WTC11 (cell line): ENCODE measurements at places on chromosomes 11 and 22. TPM values are rescaled to one million over a fixed set of nuclear protein-coding genes. Genes with fewer than 3 reads are reported as not detected.

CSF2RB gene
- 0.05 to 0.07 TPM (median 0.07 TPM) in 3 replicates for total RNA-seq

PATE4 gene
- total RNA-seq: not detected in 3 replicates

TRIM6 gene
- 25.4 to 30.2 TPM (median 30.0 TPM) in 3 replicates for total RNA-seq

BARX2 gene
- not detected in 3 replicates for total RNA-seq

NUDT22 gene
- total RNA-seq: 59.1 to 64.4 TPM (median 60.1 TPM) in 3 replicates

SMIM35 gene
- total RNA-seq: not detected in 3 replicates

PLEKHB1 gene
- 11.4 to 15.8 TPM (median 12.0 TPM) in 3 replicates for total RNA-seq

TLCD5 gene
- 8.2 to 10.2 TPM (median 8.3 TPM) in 3 replicates for total RNA-seq

PATZ1 gene
- total RNA-seq: 60.5 to 72.7 TPM (median 72.6 TPM) in 3 replicates

NDUFS3 gene
- 111 to 140 TPM (median 125 TPM) in 3 replicates for total RNA-seq

OR10AG1 gene
- total RNA-seq: 0.16 TPM in 1 of 3 replicates, not detected in the others

CLDN25 gene
- not detected in 3 replicates for total RNA-seq

AIFM3 gene
- 2.6 to 3.4 TPM (median 2.8 TPM) in 3 replicates for total RNA-seq

BTG4 gene
- total RNA-seq: 0.18 TPM in 1 of 3 replicates, not detected in the others

MS4A8 gene
- total RNA-seq: not detected in 3 replicates

RIC3 gene
- total RNA-seq: 15.0 to 17.6 TPM (median 15.7 TPM) in 3 replicates

CXCR5 gene
- total RNA-seq: 0.07 TPM in 1 of 3 replicates, not detected in the others

UPK3A gene
- total RNA-seq: 0.23 to 0.62 TPM (median 0.37 TPM) in 3 replicates

TPH1 gene
- total RNA-seq: 0.07 to 0.14 TPM (median 0.11 TPM) in 3 replicates

C11orf91 gene
- 0.22 TPM in 1 of 3 replicates, not detected in the others for total RNA-seq

PDGFB gene
- total RNA-seq: 6.8 to 9.2 TPM (median 7.7 TPM) in 3 replicates

APOBEC3G gene
- total RNA-seq: 1.8 to 2.2 TPM (median 2.1 TPM) in 3 replicates

KRTAP5-11 gene
- total RNA-seq: not detected in 3 replicates

SIAE gene
- 4.4 to 4.9 TPM (median 4.8 TPM) in 3 replicates for total RNA-seq

ANO3 gene
- total RNA-seq: 0.05 to 0.11 TPM in 2 of 3 replicates, not detected in the other

RTN4RL2 gene
- 13.8 to 15.5 TPM (median 14.3 TPM) in 3 replicates for total RNA-seq

JAML gene
- total RNA-seq: 0.24 to 0.37 TPM in 2 of 3 replicates, not detected in the other

FAM227A gene
- total RNA-seq: 3.8 to 6.3 TPM (median 6.0 TPM) in 3 replicates

C11orf16 gene
- total RNA-seq: 0.11 to 0.42 TPM in 2 of 3 replicates, not detected in the other

SNX32 gene
- total RNA-seq: 2.2 to 3.4 TPM (median 2.9 TPM) in 3 replicates

IPO7 gene
- 212 to 226 TPM (median 215 TPM) in 3 replicates for total RNA-seq

MOV10L1 gene
- not detected in 3 replicates for total RNA-seq

DNAJB13 gene
- 0.18 to 0.24 TPM (median 0.21 TPM) in 3 replicates for total RNA-seq

C11orf86 gene
- total RNA-seq: 0.44 to 0.87 TPM (median 0.68 TPM) in 3 replicates

SCGB1D4 gene
- total RNA-seq: not detected in 3 replicates

POTEH gene
- not detected in 3 replicates for total RNA-seq

MMP7 gene
- 0.23 to 0.50 TPM (median 0.48 TPM) in 3 replicates for total RNA-seq

OR51T1 gene
- total RNA-seq: not detected in 3 replicates

APOA5 gene
- 0.09 to 0.32 TPM (median 0.20 TPM) in 3 replicates for total RNA-seq

ZBTB16 gene
- 0.34 to 0.57 TPM (median 0.55 TPM) in 3 replicates for total RNA-seq

SLC22A6 gene
- total RNA-seq: not detected in 3 replicates

KRTAP5-10 gene
- total RNA-seq: not detected in 3 replicates

ARRB1 gene
- 81.0 to 90.1 TPM (median 82.9 TPM) in 3 replicates for total RNA-seq

OR5AK2 gene
- not detected in 3 replicates for total RNA-seq

MAML2 gene
- total RNA-seq: 5.1 to 8.1 TPM (median 5.2 TPM) in 3 replicates
